ENCODE measurements at places on chromosomes 12 and 14.

- DNase-seq, result no peak
Measured at GRCh38 chr12:7142056-7142644, 12.0 kb downstream of the CLSTN3 start.

- no peak for DNase-seq
Measured at GRCh38 chr12:44749566-44749965, 126.5 kb downstream of the NELL2 start.

DNA sequence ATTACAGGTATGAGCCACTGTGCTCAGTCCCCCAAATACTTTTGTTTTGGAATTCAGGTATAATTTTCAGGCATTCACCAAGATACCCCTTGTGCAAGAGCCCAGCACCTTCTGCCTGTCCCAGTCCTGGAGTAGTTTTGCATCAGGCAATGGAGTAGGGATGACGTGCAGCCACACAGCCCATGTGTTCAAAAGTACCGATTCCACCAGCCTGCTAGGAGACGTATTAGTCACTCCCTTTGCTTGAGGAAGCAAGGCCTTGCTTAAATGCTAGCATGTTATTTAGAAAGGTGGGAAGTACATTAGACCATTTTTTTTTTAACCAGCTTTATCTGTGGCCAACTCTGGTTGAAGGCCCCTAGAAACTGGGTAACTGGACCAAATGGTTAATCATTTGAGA, 15.0 kb upstream of the GALNT16 start:
- DNase-seq, result no peak

GRCh38 chr12:51334764-51335163, 10.8 kb upstream of the BIN2 start:
- DNase-seq, result no peak
